ENCODE measurements at places on chromosomes 1 and 21. TPM values are rescaled to one million over a fixed set of nuclear protein-coding genes. Genes with fewer than 3 reads are reported as not detected.

PDZK1IP1 gene
- 55.2 TPM for total RNA-seq

SPRR2B gene
- total RNA-seq = not detected

DNALI1 gene
- 4.7 TPM for total RNA-seq

WARS2 gene
- total RNA-seq = 8.3 TPM

GFI1 gene
- 3.9 TPM for total RNA-seq

TNNT2 gene
- total RNA-seq = 9.8 TPM

CD52 gene
- total RNA-seq = 8.1 TPM

F13B gene
- total RNA-seq = not detected

KRTAP12-2 gene
- not detected for total RNA-seq

SPATC1L gene
- 5.2 TPM for total RNA-seq

C1orf141 gene
- not detected for total RNA-seq

IL20 gene
- not detected for total RNA-seq

OR2L2 gene
- total RNA-seq = 0.25 TPM

EFCAB14 gene
- 67.3 TPM for total RNA-seq

A3GALT2 gene
- not detected for total RNA-seq

SIK1 gene
- 93.5 TPM for total RNA-seq

ELF3 gene
- 287 TPM for total RNA-seq

TTC39A gene
- 11.5 TPM for total RNA-seq

SLC6A17 gene
- 1.7 TPM for total RNA-seq

TPTE gene
- not detected for total RNA-seq

HES3 gene
- total RNA-seq = not detected

TCP10L gene
- total RNA-seq = not detected

RSPO1 gene
- total RNA-seq = 23.3 TPM

PTPN7 gene
- 7.9 TPM for total RNA-seq

LIPI gene
- total RNA-seq = not detected

RPTN gene
- total RNA-seq = 0.25 TPM

ADAMTS4 gene
- 78.3 TPM for total RNA-seq

EPHB2 gene
- 3.9 TPM for total RNA-seq

CLDN17 gene
- total RNA-seq = 2.2 TPM

ATP1A4 gene
- total RNA-seq = not detected

All from vagina (tissue), 2 donors.